ENCODE measurements at places on chromosomes 3 and 15. TPM values are rescaled to one million over a fixed set of nuclear protein-coding genes. Genes with fewer than 3 reads are reported as not detected.

CRYBG3 gene
- 39.1 TPM for total RNA-seq

GRCh38 chr3:181610973-181611265 lies 100.8 kb upstream of the SOX2 start:
- no peak for DNase-seq

- DNase-seq = no peak
These were observed 67.9 kb downstream of the CNTN4 start for GRCh38 chr3:2166552-2166951.

GRCh38 chr15:101039461-101039860 lies 120.3 kb downstream of the LRRK1 start:
- no peak for DNase-seq

GRCh38 chr15:53808058-53808706 lies 48.7 kb upstream of the WDR72 start:
- DNase-seq = no peak

DNA sequence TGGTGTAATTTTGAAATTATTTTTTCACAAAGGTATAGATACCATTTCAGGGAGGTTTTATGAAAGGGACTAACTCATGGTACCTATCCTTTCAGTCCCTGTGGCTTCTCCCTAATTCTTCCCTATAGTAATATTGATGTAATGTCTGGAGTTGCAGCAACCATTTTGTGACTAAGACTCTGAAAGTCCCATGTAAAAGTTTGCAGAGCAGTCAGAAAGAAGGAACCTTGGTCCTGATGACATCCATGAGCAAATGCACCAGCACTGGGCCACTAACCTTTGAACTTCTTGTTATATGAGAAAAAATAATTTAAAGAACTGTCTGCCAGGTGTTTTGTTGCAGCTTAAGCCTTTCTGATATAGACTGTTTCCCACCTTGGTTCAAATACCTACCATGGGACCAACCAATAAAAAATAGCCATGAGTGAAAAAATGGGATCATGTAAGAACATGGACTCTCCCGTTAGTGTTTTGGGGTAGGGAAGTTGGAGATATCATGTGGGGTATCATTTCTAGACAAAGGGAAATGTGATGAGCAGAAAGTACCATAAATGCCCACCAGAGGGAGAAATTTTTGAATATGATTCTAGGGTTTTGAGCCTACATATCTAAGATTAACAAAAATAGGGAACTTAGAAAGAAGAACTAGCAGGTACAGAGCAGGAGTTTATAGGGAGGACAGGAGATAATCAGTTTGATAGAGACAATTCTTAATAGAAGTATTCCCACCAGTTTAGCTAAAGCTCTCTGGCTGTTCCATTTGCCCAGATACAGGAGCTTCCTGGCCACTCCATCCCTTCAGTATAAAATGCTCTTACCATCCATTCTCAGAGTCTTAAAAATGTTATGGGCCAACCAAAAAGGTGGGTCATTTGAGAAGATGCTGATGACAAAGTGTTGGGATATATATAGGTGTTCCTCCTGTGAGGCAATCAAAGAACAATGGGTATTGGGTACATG lies 3.4 kb upstream of the CPOX start:
- DNase-seq = no peak
